ENCODE measurements at places on chromosomes 1 and 21.

GRCh38 chr1:6580119-6580592, 362 bp downstream of the ZBTB48 start:
- DNase-seq = no peak

GRCh38 chr21:16011719-16012118, 281.9 kb downstream of the USP25 start:
- no peak for DNase-seq

DNA sequence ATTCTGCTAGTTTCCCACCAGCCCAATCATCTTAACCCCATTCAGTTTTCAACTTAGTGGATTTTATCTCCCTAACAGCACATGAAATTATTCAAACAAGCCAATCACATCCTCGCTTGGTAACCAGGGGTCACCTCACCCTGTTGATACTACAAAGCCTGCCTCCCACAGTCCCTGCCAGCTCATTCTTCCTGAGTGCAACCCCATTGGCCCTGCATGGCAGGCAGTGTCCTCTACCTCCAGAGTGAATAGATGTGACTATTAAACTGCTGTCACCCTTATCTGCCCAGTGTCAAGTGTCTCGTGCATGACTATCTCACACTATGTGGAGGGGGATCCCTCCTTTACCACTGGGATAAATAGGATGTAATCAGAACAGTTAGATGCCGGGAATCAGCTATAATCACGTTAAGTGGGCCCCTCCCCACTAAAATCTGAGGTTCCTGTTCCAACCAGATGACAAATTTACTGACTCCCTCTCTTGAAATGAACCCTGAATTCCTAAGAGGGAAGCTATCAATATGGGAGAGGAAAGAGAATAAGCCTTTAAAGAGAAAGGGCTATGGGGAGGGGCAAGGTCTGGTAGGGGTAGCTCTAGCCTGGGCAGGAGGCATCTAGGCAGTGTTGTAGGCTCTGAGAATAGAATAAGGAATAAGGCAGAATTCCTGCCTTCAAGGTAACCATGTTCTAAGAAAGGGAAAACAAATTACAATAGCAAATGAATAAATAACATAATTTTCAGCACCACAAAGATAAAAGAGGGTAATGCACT, 155.9 kb downstream of the SLC30A10 start:
- no peak for DNase-seq

GRCh38 chr1:35434703-35435102, 122.5 kb downstream of the KIAA0319L start:
- no peak for DNase-seq

DNA sequence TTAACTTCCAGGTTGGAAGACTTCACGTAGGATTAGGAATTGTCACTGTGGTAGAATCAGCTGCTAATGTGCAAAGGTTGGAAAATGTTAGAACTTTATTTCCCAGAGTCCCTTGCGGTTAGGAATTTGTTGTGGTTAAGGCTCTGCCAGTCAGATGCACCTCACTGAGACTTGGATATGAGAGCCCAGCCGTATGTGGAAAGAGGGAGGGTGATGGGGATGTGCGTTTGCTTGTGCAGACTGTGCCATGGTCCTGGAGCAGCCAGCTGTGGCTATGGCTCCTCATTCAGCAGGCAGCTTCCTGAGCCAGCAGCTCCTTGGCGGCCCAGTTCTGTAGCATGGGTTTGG, 12.5 kb downstream of the S100A10 start:
- no peak for DNase-seq

- no peak for DNase-seq
Measured at GRCh38 chr1:23370709-23371584, 1.3 kb upstream of the ZNF436 start.

DNA sequence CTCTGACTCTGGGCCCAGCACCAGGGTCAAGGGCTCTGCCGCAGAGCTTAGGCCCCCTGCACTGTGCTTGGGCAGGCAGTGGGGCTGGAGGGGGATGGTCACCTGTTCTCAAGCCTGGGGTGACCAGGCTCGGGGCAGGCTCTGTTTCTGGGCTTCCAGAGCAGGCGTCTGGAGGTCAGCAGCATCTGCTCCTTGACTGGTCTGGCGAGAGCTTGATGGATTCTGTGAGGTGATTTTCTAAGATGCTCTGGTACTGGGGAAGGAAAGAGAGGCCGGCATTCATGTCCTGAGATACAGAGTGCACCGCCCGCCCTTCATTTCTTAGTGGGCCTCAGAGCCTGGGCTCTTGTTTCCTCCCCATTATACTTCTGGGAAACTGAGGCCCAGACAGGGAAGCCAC, 24.5 kb downstream of the RAB7B start:
- DNase-seq = no peak

- no peak for DNase-seq
Measured at GRCh38 chr1:207274882-207275281, 46.6 kb upstream of the CD55 start.

GRCh38 chr1:156601892-156602291, 613 bp upstream of the GPATCH4 start:
- no peak for DNase-seq

DNA sequence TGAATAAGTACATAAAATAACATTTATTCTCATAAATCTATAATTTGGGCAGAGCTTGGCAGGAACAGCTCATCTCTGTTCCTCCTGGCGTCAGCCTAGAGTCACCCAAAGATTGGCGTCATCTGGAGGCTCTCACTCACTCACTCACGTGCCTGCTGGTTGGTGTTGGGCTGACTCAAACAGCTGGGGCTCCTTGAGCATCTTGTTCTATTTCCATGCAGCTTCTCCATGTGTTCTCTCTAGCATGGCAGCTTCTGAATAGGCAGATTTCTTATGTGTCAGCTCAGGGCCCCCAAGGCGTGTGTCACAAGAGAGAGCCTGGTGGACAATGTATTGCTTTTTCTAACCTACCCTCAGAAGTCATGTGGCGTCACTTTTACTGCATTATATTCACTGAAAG, 70.6 kb upstream of the RAB3GAP2 start:
- no peak for DNase-seq

GRCh38 chr1:96996001-96996400, 274.4 kb downstream of the PTBP2 start:
- DNase-seq = no peak

DNA sequence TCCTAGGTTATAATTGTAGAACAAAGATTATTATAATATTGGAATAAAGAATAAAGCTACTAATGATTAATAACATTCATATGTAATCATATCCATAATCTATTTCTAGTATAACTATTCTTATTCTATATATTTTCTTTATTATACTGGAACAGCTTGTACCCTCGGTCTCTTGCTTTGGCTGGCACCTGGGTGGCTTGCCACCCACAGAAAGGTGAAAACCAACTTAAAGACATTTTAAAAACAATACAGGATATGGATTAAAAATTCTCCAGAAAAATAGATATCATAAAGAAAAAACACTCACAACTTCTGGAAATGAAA, 80.0 kb upstream of the PRRC2C start:
- DNase-seq = no peak

GRCh38 chr1:11806307-11806936, 431 bp downstream of the CLCN6 start:
- DNase-seq = no peak

DNA sequence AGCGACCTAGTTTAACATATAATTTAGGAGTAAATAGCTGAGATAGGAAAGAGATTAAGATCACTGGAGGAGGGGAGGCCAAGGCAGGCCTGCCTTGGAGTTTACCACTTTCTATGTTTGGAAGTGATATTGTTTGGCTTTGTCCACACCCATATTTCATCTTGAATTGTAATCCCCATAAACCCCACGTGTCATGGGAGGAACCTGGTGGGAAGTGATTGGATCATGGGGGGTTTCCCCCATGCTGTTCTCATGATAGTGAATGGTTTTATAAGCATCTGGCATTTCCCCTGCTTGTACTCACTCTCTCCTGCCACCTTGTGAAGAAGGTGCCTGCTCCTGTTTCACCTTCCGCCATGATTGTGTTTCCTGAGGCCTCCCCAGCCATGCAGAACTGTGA, 58.3 kb upstream of the ARTN start:
- DNase-seq = no peak

- no peak for DNase-seq
Measured at GRCh38 chr1:18751425-18751824, 108.0 kb downstream of the TAS1R2 start.

GRCh38 chr1:96236156-96236739, 485.3 kb upstream of the PTBP2 start:
- DNase-seq = peak; percentile 42

- DNase-seq = no peak
Measured at GRCh38 chr1:4678066-4678717, 23.8 kb downstream of the AJAP1 start.

DNA sequence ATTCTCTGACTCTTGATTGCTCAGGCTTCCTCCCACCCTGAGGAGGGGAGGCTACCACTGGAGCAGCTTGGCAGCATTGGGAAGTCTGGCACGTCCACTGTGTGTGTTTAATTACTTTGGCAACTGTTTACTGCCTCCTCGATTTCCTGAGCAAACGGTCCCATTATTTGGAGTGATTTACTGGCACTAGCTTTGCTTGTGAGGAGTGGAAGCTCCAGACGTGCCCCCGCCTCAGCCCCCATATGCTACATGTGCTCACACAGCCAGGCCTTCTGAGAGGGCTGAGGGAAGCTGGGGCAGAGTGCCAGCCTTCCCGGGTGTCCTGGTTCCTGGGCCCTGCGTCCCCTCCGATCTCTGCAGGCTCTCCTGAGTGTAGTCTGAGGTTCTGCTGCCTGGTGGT, 306.2 kb downstream of the PTPRU start:
- no peak for DNase-seq

- DNase-seq = no peak
Measured at GRCh38 chr1:211596418-211597181, 17.6 kb upstream of the SLC30A1 start.

DNA sequence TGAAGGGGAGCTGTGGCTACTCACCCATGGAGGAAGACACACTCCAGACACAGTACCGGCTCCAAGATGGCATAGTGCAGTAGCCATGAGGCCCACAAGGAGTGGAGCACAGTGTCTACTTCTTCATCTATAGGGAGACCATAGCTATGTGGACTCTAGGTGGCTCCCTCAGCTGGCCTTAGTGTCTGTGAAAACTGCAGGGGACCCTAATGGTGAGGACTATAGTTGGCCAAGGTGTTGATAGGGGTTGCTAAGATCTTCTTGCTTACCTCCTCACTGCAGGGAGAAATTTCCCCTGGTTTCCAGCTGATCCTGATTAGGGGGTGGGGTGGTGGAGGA, 58.9 kb downstream of the DIPK1A start:
- DNase-seq = no peak

DNA sequence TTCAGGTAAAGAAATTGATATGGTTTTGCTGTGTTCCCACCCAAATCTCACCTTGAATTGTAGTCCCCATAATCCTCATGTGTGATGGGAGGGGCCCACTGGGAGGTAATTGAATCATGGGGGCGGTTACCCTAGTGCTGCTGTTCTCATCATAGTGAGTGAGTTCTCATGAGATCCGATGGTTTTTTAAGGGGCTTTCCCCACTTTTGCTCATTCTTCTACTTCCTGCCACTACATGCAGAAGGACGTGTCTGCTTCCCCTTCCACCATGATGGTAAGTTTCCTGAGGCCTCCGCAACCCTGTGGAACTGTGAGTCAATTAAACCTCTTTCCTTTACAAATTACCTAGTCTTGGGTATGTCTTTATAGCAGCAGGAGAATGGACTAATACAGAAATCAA, 69.3 kb downstream of the MIS18A start:
- DNase-seq = no peak

GRCh38 chr1:39147099-39148025, 57.1 kb upstream of the MACF1 start:
- no peak for DNase-seq

DNA sequence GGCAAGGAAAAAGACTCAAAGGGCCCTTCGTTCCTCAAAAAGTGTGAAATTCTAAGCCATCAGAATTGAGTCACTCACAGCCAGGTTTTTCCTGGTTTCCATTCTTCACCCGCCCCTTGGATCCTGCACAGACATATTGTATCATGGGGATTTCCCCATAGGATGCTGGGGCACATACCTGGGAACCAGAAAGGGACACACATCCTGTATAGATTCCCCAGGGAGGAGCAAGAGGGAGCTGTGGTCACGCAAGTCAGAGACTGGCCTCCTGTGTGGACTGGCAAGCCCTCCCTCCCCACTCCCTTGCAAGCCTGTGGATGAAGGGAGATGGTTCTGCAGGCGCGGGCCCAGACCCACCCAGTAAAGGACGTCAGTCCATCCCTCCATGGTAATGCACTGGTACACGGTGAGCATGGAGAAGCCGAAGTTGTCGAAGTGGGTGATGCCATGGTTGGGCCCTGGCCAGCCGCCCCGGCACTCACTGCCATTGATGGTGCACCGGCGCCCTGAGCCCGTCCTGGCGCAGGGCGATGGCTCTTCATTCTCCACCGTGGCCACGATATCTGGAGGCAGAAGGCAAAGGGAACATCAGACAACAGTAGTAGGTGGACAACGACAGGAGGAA, 23.2 kb downstream of the CACNA1S start:
- DNase-seq = no peak

- no peak for DNase-seq
Measured at GRCh38 chr21:17391811-17392340, 121.0 kb upstream of the CXADR start.

DNA sequence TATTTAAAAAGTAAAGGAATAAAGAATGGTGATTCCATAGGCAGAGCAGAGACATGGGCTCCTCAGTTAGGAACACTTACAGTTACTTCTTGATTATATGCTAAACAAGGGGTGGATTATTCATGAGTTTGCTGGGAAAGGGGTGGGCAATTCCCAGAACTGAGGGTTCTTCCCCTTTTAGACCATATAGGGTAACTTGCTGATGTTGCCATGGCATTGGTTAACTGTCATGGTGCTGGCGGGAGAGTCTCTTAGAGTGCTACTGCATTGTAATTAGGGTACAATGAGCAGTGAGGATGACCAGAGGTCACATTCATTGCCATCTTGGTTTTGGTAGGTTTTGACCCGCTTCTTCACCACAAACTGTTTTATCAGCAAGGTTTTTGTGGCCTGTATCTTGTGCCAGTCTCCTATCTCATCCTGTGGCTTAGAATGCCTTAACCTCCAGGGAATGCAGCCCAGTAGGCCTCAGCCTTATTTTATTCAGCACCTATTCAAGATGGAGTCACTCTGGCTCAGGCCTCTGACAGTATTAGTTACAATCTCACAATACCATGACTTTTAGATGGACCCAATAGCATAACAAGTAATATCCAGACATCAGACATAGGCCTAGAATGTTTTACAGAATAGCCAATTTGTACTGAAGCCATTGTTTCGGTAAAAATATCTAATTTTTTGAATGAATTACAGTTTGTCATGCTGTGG, 106.8 kb downstream of the ZBTB18 start:
- no peak for DNase-seq

- no peak for DNase-seq
Measured at GRCh38 chr1:19481826-19482398, 3.4 kb downstream of the CAPZB start.

All from HS-27A (cell line).